ENCODE measurements at places on chromosomes 16 and 17. TPM values are rescaled to one million over a fixed set of nuclear protein-coding genes. Genes with fewer than 3 reads are reported as not detected.

Gene AP2B1
- polyA plus RNA-seq: 110 TPM

Gene MT1G
- polyA plus RNA-seq: not detected

Gene DHRS7B
- 23.6 TPM for polyA plus RNA-seq

Gene FAM171A2
- 4.2 TPM for polyA plus RNA-seq

Gene FADS6
- polyA plus RNA-seq: not detected

Gene ZFHX3
- polyA plus RNA-seq: 3.9 TPM

Gene RPH3AL
- polyA plus RNA-seq: 20.0 TPM

Gene PRRT2
- 0.55 TPM for polyA plus RNA-seq

Gene RNF43
- polyA plus RNA-seq: 2.5 TPM

Gene FOXN1
- polyA plus RNA-seq: not detected

Gene TMED6
- 0.19 TPM for polyA plus RNA-seq

Gene PERCC1
- polyA plus RNA-seq: not detected

Gene RNF222
- polyA plus RNA-seq: not detected

Gene GGT6
- not detected for polyA plus RNA-seq

Gene KRT31
- not detected for polyA plus RNA-seq

Gene ZP2
- not detected for polyA plus RNA-seq

Gene MGAT5B
- 16.2 TPM for polyA plus RNA-seq

Gene KIF18B
- polyA plus RNA-seq: 41.7 TPM

Gene TOM1L1
- polyA plus RNA-seq: 56.2 TPM

Gene DHRS13
- polyA plus RNA-seq: 3.5 TPM

Gene MT1F
- 10.8 TPM for polyA plus RNA-seq

Gene GABARAP
- polyA plus RNA-seq: 431 TPM

Gene KCNH6
- not detected for polyA plus RNA-seq

Gene LIG3
- 35.6 TPM for polyA plus RNA-seq

Gene MAPT
- 1.2 TPM for polyA plus RNA-seq

Gene XYLT1
- 0.88 TPM for polyA plus RNA-seq

Gene ZG16B
- 0.54 TPM for polyA plus RNA-seq

Gene CDH5
- polyA plus RNA-seq: not detected

Gene PITPNM3
- polyA plus RNA-seq: 2.2 TPM

Gene TPSG1
- not detected for polyA plus RNA-seq

Gene CARD14
- polyA plus RNA-seq: 0.17 TPM

Gene KRT16
- polyA plus RNA-seq: not detected

Gene EVI2A
- polyA plus RNA-seq: not detected

Gene CTRB2
- not detected for polyA plus RNA-seq

Gene ARL5C
- not detected for polyA plus RNA-seq

Gene SOST
- polyA plus RNA-seq: 0.07 TPM

Gene CISD3
- polyA plus RNA-seq: 35.4 TPM

Gene PLA2G10
- 0.37 TPM for polyA plus RNA-seq

Gene VWA3A
- not detected for polyA plus RNA-seq

Gene PDE6G
- 0.90 TPM for polyA plus RNA-seq

Gene NOS2
- 0.17 TPM for polyA plus RNA-seq

Gene MAP2K4
- polyA plus RNA-seq: 30.5 TPM

Gene ICAM2
- polyA plus RNA-seq: not detected

Gene TAT
- polyA plus RNA-seq: 0.05 TPM

Gene KRT28
- polyA plus RNA-seq: not detected

Gene MYCBPAP
- polyA plus RNA-seq: 1.2 TPM

Gene SLC46A1
- 23.7 TPM for polyA plus RNA-seq

Gene ABCC12
- polyA plus RNA-seq: not detected

Gene LDHD
- 0.83 TPM for polyA plus RNA-seq

Gene GPRC5C
- 49.2 TPM for polyA plus RNA-seq

Gene NMT1
- polyA plus RNA-seq: 323 TPM

Gene ESRP2
- 0.07 TPM for polyA plus RNA-seq

Gene SSTR5
- polyA plus RNA-seq: 0.06 TPM

Gene XAF1
- polyA plus RNA-seq: not detected

Gene CACNA1H
- polyA plus RNA-seq: 14.1 TPM

Gene CTRB1
- polyA plus RNA-seq: not detected

Gene LRRC45
- 24.5 TPM for polyA plus RNA-seq

Gene WDR59
- polyA plus RNA-seq: 31.4 TPM
